ENCODE measurements at places on chromosomes 11 and 22.

DNA sequence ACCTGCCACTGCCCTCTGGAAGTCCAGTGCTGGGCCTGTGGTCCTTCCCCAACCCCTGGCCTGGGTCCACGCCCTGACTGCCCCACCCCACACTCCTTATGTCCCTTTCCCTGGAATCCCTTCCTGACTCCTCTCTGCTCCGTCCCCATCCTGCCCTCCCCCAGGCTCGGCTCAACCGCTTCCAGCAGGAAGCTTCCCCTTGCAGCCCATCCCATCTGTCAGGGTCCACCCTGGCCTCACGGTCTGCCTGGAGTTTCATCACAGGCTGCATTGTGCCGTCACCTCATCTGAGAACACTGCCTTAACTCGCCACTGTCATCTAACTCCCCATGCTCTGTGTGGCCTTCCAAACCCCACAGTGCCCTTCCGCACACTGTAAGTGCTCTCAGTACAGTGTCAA lies 64.3 kb downstream of the NAT10 start:
- DNase-seq: no peak

DNA sequence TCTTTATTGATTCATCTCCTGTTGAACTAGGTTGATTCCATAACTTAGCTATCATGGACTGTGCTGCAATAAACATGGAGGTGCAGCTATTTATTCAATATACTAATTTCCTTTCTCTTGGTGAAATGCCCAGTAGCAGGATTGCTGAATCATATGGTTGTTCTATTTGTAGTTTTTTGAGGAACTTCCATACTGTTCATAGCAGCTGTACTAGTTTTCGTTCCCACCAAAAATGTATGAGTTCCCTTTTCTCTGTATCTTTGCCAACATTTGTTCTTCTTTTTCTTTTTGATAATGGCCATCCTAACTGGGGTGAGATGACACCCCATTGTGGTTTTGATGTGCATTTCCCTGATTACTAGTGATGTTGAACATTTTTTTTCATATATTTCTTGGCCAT lies 87.2 kb upstream of the NAV2 start:
- DNase-seq: no peak

DNA sequence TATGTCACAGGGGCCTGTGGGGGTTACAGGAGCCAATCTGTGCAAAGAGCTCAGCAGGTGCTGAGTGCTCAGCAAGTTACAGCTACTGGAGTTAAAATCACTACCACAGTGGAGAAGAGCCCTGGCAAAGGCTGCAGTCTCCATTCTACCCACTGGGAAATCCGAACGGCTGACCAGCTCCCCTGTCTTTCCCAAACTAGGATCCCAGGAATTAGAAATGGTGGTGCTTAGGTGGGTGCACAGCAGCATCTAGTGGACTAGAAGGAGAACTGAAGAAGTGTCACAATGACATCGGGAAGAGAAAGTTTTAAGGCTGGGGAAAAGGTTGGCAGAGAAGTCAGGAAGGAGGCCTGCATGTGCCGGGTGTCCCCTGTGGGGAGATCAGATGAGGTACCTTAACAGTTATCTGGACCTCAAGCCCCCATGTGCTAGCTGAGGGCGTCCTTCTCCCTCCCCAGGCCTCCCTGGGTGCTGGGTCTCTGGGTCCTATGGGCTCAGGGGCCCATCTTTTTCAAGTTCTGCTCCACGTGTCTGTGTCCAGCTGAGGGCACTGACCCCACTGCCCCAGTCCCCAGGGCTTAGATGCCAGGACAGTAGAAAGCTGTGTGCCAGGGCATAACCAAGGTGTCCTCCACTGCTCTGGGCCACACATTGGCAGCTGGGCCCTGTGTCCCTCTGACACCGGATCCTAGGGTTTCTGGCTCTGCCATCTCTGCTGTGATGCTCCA lies 1.9 kb downstream of the PIWIL3 start:
- peak; percentile 15 for DNase-seq

DNA sequence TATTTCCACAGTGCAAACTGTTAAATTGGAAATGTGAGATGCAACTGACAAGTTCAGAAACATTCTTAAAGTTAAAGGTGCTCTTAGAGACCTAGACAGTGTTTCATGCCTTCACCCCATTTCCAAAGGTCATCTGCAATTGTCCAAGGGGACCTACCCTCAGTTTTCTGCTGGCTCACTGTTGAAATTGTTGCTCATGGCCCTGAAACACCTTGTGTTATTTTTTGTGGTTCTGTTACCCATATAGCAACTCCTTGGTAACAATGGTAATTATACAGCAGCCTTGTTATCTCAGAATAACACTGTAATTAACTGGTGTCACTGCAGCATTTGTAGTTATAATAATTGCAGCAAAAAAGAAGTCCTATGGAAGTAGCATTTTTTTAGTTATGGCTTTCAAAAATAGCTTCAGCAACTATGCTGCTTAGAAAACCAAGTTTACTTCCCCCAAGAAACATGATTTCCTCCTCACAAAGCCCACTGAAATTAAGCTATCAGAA lies 49.2 kb upstream of the CCDC34 start:
- no peak for DNase-seq

- DNase-seq: no peak
These were observed 4.2 kb downstream of the NOX4 start for GRCh38 chr11:89487016-89487415.

DNA sequence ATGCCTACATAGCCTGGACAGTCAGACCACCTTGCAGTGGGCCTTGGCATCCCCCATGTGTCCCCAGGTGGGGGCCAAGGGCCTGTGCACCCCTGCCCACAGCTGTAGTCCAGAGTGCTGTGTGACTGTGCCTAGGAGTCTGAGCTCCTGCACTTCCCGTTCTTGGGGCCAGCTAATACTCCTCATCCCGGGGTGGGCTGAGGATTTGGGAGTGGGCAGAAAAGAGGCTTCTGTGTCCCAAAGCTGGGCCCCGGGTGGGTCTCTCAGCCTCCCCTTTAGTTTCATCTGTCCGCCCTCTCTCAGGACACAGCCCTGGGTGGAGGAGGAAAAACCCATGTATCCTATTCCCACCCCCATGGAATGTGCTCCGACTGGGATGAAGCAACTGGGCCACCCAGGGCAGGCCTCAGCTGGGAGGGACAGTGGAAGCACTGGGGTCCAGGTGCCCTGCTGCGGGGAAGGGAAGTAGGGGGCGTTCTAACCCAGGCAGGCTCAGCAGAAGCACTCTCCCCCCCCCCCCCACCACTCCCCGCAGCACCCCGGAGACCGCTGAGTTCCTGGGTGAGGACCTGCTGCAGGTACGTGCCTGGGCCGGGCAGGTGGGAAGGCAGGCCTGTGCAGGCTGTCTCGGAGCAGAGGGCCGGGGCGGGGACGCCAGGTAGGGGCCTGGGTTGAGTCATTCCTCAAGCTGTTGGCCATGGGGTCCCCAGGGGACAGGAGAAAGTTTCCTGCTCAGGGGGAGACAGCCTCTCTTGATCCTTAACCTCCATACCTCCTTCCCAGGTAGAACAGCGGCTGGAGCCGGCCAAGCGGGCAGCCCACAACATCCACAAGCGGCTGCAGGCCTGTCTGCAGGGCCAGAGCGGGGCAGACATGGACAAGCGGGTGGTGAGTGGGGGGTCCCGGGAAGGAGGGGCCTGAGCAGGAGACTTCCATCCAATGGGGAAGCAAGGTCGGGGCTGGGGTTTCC lies 1.4 kb downstream of the SH3BP1 start:
- DNase-seq: no peak

- DNase-seq: no peak
These were observed 50.2 kb upstream of the SLC35C1 start for GRCh38 chr11:45754741-45755140.

DNA sequence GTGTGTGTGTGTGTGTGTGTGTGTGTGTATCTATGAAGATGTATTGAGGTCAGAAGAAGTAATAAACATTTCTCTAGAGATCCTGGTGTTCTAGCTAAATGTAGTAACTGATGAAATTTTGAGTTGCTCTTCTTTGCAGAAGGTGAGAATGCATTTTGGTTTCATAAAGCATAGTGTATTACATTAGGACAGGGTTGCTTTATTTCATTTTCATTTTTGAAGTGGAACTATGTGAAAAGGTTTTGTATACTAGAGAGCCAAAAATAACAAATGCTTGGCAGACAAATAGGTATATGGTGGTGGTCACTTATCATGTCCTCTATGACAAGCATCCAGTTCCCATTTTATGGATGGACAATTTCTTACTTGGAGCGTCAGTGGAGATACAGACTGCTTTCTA lies 99.0 kb downstream of the CASP12 start:
- no peak for DNase-seq

- DNase-seq: no peak
These were observed 187.8 kb downstream of the SNX19 start for GRCh38 chr11:130728185-130729180.

GRCh38 chr11:73155102-73155501 lies 13.0 kb upstream of the FCHSD2 start:
- no peak for DNase-seq

GRCh38 chr11:57546869-57547475 lies 9.6 kb downstream of the SMTNL1 start:
- DNase-seq: no peak

DNA sequence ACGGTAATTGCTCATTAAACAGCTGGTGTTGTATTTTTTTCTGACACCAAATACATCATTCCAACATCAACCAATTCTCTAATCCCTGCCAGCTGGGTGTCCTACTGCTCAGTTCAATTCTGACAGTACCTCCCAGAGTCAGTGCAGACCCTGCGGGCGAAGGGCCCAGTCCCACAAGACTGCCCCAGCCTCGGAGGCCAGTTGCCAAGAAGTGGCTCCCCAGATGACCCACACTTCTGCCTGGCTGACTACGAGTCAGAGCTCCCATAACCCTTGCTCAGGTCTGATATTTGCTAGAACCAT lies 147.2 kb downstream of the CTTN start:
- DNase-seq: no peak

GRCh38 chr22:22111983-22112382 lies 129.4 kb upstream of the TOP3B start:
- DNase-seq: no peak

DNA sequence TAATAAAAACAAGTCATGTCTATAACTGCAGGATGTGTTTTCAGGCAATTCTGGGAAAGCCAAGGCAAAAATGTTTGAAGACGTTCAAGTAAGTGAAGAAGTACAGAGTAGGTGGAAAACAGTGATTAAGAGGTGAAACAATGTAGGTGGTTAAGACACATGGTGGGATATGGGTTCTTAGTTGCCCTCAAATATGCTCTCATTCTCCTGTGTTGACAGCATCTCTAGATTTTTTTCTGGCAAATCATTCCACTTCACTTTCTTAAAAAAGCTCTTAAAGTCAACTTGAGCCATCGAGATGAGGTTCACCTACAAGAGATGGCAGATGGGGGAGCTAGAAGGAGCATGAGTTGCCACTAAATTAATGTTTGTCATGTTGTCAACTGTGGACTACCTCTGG lies 1041.0 kb upstream of the CNTN5 start:
- DNase-seq: no peak

DNA sequence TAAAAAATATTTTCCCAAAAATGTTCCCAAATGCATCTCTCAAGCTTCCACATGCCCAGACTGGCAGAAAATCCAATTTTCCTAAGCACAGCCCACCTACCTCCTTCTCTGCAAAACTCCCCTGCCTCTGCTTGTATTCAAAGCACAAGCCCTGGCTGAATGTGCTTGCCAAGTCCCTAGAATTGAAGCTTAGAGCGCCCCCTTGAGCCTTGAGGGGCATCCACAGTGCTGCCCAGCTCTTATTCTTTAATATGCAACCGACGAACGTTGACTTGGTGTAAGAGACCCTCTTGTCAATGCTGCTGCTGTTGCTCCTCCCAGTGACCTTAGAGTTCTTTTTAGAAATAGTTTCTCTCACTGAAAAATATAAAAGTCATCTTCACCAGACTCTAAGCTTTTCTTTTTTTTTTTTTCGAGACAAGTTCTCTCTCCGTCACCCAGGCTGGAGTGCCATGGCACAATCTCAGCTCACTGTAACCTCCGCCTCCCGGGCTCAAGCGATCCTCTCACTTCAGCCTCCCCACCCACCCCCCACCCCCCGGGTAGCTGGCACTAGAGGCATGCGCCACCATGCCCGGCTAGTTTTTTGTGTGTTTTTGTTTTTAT lies 63.5 kb upstream of the CAPRIN1 start:
- peak; percentile 76 for DNase-seq

- DNase-seq: no peak
These were observed 452.3 kb downstream of the RAB38 start for GRCh38 chr11:87722756-87723565.

DNA sequence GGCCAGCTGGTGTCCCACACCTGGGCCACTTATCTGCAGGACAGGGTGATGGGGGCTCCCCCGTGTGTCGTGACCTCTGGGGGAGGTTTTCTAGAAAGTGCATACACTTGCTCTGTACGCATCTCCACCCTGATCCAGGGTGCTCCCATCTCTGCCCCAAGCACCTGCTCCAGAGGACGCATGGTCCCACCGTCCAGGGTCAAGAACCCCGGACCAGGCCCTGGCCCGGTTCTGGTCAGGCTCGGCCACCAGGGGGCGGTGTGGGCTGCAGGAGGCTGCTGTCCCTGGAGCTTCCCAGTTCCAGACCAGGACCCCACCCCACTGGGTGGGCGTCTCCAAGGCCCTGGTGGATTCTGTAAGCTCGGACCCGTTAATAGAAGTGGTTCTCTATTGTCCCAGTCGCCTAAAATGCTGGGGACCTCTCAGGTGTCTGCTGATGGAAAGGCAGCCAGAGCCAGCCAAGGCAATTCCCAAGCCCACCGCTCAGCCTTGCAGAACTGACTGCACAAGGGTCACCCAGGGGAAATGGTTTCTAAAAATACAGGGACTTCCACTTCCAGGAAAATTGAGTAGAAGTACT lies 34.7 kb upstream of the SEPTIN5 start:
- no peak for DNase-seq
